ENCODE measurements at places on chromosomes 4 and X.

DNA sequence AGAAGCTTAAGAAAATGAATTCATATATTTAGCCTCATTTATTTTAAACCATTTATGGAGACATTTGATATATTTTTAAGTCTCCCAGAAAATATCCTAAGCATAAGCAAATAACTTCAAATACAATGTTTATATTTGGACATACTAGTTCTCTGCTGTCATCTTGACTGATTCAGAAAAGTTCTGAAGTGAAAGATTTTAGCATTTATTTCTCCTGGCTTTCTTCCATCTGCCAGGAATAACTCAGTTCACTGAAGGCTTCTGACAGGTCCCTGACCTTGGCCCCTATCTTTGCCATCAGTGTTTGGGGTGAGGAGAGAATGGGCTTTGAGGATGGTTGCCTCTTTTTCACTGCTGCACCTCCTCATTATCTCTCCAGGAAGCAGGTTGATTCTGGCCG is 115.7 kb downstream of the SLIT2 start:
- DNase-seq, result no peak

GRCh38 chr4:17701138-17701839 is 80.1 kb downstream of the FAM184B start:
- no peak for DNase-seq

DNA sequence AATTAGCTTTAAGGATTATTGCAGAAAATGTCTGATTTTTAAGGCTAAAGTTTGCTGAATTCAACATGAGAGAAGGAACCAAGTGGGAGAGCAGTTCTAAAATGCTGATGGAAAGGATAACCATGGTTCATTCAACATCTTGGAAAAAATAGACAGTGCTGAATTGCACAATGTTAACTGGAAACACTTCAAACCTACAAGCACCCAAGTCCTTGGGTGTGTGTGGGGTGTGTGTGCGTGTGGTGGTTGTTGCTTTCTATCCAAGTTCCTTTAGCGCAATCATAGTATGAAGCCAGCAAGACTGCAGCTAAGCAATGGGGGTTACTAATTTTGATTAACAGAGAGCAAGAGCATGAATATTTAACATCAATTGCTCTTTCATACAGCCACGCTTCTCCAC is 29.3 kb upstream of the SCOC start:
- no peak for DNase-seq

GRCh38 chr4:124321364-124321763 is 391.2 kb downstream of the ANKRD50 start:
- no peak for DNase-seq

GRCh38 chr4:152021788-152022438 is 261.1 kb upstream of the GATB start:
- DNase-seq, result no peak

DNA sequence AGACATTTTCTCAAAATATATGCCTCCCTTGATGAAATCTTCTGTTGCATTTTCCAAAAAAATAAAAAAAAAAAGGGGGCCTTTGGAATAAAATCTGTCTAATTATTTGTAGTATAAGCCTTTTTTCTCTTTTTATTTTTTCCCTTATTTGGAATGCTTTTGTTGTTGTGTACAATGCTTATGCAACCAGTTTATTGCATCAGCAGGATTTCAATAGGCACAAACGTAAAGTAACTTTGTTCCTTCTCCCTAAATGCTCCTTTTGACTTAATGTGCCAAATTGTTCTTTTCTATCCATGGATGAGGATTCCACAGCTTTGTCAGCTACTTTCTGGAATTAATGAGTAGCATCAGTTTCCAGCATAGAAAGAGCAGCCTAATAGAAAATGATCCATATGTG is 59.6 kb upstream of the HPGD start:
- DNase-seq, result no peak

- DNase-seq, result no peak
Measured at GRCh38 chrX:118839334-118839958, 15.8 kb downstream of the ZCCHC12 start.

DNA sequence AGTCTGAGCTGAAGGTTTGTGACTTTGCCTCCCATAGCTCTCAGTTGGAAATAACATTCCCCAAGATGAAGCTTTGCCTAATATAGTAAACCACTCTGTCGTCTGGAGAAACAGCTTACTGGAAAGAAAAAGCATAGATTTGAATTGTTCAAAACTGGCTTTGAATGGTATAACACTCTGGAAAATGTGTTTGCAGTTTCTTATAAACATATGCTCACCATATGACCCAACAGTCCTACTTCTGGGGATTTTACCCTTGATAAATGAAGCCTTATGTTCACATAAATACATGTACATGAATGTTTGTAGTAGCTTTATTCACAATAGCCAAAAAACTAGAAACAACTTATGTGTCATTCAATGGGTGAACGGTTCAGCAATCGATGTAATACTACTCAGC is 10.2 kb downstream of the VEGFD start:
- no peak for DNase-seq

DNA sequence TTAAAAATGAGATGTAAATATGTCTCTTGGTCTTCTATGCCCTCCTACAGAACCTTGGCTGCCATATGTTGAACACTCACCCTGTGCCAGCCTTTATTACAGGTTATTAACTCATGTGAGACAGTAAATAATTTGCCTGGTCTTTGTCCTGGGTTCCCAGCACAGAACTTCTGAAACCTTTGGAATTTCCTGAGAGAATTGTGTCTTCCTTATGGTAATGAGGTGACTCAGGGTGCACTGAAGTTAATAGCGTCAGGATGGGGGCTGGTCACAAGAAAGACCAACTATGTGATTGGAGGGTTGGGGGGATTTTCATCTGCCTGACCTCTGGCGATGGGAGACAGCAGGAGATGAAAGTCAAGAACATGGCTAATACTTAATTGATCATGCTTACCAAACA is 289.8 kb upstream of the STS start:
- DNase-seq, result peak; percentile 6

- DNase-seq, result no peak
Measured at GRCh38 chr4:37860266-37860665, 30.6 kb upstream of the TBC1D1 start.

DNA sequence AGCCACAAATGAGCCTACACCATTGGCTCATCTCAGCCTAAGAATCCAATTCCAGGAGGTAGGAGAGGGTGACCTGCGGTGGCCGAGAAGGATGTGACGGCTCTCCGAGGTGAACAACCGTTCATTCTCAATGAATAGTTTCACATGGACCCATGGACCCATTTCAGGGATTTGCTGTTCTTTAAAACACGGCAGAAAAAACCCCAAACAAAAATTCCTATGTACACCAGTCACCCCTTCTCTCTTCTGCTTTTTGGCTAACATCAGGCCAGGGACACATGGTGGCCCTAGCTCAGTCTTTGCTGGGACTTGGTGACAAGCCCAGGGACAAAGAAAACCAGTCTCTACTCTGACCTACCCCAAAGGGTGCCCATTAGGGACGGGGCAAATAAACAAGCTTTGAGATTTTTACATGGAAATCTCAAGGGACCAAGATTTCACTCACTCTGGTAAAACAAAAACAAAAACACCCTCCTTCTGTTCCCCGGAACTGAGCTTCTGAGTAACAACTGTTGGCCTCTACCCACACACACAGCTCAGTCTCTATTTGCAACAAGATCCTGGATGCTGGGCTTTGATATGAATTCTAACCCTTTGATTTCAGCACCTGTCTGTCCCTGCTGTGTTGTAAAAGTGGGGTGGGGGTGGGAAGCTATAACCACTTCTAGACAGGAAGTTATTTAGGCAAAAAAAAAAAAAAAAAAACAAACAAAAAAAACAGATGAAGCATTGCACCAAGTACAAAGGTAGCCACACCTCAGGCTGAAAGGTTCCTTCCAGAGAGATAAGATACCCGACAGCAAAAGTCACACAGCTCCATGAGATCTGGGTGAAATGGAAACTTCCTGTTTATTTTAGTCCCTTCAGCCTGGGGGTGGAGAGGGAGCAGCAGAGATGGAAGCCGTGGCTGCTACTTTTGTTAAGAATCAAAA is 49.0 kb downstream of the DDX3X start:
- DNase-seq, result no peak

DNA sequence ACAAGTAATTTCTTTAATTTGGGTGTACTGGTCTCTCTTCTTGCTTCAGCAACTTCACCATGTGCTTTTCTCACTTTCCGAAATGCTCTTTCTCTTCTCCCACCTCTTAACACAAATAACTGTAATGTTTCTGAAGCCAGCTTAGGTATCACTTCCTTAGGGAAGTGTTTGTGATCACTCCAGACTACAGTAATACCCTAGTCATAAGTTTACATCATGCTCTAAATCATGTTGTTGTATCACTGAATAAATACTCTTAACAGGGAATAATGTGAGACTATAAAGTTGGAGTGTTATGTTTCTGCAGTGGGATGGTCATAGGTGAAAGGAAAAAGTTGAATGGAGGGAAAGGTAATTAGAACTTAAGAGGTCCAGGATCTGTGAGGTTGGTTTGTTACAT is 712.3 kb downstream of the C4orf33 start:
- DNase-seq, result no peak

DNA sequence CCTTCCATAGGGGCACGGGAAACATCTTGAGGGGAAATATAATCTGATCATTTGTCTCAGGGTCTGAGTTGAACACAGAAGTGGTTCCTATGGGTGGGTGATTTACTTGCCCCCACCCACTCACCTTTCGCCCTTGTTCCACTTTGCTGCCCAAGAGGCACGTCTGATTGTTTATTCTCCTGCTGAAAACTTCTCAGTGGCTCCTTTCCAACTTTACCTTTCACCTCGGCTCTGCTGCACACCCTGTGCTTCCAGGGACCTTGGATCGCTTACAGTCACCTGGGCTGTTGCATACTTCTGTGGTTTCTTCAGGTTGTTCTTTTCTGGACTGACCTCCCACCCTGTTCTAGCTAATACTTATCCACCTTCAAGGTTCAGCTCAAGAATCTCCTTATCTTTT is 213.4 kb upstream of the JADE1 start:
- DNase-seq, result peak; percentile 61
